ENCODE measurements at places on chromosomes 2 and 18. TPM values are rescaled to one million over a fixed set of nuclear protein-coding genes. Genes with fewer than 3 reads are reported as not detected.

DARS1 gene
- total RNA-seq = 88.3 TPM

POTEI gene
- total RNA-seq = 0.40 TPM

HOXD8 gene
- total RNA-seq = 9.9 TPM

DNA sequence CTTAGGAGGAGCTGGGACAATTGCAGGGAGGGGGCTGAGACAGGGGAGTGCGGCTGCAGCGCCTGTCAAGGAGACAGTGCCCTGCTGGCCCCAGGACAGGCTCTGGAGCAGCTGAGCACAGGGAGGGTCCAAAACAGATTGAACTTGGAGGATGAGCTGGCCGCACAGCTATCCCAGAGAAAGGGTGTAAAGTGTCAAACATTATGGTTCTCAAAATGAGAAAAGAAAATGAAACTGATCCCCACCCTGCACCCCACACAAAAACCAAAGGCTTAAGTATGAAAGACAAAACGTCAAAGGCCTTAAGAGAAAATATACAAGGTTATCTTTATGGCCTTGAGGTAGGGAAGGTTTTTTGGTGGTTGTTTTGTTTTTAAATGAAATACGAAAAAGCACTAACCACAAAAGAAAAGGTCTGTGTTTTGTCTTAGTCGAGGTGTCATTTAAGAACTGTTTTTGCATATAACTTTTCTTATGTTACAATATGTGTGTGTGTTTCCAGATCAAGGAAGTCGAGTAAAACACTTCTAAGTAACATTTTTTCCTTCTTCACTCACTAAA lies 111.8 kb downstream of the HDAC4 start:
- DNase-seq = no peak

DNA sequence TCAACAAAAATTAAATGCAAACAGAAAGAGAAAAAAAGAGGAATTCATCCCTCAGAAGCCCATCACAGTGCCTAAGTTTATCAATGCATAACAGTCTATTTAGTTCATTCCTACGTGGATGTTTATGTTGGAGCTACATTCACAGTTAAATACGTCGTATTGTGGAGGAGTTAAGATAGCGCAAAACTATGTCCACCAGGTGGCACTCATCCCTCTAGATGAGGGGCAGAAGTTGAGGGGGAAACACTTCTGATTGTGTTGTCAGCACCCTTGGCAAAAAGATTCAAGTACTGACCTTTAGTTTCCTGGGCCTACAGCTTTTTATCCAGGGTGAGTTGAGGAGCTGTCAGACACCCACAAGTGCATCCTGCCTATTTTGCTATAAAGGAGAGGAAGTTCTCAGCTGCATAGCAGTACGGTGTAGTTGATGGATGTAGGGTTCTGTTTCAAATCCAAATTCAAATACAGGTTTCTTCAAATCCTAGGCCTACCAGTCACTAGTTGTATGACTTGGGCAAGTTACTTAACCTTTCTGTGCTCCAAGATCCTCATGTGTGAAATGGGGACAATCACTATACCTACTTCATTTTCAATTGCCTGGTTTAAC lies 26.8 kb upstream of the MYO1B start:
- peak; percentile 80 for DNase-seq

Data from Daoy (cell line).